ENCODE measurements at places on chromosomes 1 and 21.

GRCh38 chr1:225881959-225882693 is at the start of gene TMEM63A:
TSS of gene TMEM63A (minus strand) at chr1:225882380. CDS start at chr1:225877580, 4,800 bp downstream.
- DNase-seq: peak; percentile 73

DNA sequence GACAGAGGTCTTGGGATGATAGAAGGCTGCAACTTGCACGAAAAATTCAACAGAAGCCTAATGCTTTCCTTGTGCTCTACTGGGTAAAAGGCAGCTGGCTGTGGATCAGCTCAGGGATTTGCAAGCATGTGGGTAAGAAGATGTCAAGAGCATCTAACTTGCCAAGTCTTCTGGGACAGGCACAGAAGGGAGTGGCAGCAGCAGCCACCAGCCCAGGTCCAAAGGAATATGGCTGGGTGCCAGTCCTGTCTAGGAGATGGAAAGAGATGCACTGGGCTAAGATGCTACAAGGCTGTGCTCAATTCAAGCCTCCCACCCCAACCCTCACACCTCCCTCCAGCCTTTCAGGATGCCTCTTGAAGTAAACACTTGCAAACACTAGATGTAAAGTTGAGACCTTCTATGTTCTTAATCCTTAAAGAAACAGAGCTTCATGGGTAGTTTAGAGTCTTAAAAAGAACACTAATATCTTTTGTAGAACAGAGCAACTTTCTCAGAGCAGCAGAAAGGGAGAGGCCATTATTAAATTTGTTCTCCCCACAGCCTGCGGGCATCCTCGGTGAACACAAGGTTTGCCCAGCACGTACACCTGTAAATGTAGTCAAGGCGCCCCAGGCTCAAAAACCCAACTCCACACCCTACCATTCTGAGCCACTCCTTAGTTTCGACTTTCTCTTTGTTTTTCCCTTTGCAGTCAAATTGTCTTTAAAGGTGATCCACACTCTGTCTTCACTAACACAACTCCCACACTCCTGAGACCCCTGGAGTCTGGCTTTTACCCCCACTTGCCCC is 64.6 kb upstream of the BCAR3 start:
- DNase-seq: no peak

- no peak for DNase-seq
Measured at GRCh38 chr21:34671891-34672290, 3.1 kb downstream of the CLIC6 start.

DNA sequence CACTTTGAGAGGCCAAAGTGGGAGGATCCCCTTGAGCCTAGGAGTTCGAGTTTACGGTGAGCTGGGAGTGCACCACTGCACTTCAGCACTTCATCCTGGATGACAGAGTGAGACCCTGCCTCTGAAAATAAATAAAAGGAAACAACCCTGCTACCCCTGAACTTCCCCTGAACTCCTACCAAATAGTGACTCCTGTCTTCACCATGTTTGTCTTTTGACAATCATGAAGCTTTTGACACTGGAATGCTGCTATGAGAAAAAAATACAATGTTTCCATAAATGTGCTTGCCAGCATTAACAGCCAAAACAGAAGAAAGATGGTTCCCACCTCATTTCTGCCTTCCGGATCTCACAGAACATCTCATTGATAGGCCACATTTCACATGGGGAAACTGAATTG is 10.4 kb downstream of the ZBTB8A start:
- DNase-seq: no peak

GRCh38 chr1:68585351-68585750 is 88.5 kb upstream of the DEPDC1 start:
- no peak for DNase-seq

DNA sequence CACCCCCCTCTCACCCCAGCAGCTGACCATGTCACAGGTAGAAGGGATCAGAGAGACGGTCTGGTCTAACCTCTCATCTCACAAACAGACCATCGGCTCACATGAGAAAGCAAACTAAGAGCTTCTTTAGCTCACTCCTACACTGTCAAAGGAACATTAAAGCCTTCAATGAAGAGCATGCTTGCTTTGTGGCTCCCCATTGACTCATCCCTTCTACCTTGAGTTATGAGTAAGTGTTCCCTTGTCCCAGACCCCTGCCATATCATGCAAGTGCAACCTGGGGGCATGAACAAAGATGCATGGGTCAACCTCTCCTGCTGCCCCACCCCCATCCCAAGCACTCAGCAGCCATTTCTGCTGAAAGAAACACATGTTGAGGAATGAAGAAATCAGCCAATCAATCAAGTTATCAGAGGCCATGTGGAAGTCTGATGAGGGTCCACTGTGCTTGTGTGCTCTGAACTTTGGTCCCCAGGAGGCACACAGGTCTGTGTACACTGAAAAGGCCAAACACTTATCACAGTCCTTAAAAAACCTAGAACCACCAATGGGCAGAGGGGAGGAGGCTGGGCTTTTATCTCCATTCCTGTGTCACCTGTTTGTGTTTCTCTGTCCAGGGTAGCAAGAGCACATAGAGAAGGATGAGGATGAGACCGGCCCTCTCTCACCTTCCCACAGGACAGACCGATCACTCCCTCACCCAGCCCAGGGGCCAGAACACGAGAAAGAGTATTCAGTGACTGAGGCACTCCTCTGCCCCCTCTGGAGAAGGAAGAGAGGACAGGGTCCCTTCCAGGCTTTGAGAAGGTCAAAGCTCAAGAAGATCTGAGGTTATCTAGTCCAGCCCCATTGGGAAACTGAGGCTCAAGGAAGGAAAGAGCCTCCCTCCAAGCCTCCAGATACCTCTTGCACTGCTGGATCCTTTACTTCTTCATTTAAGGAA is 9.5 kb downstream of the ETNK2 start:
- DNase-seq: no peak

DNA sequence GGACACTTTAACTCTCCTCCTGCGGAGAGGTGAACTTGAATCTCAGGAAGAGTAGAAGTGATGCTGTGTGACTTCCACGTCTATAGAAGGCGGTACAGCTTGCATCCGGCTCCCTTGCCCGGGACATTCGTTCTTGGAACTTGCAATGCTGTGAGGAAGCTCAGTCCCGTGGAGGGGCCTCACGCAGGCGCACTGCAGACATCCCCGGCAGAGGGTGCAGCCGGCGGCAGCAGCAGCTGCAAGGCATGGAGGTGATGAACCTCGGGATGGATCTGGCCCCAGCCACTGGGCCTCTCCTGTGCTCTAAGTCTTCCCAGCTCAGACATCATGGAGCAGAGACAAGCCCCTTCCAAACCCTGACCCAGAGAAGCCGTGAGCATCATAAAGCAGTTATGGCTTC is 61.8 kb upstream of the SOD1 start:
- no peak for DNase-seq

- DNase-seq: no peak
Measured at GRCh38 chr1:156926175-156926574, 5.7 kb downstream of the LRRC71 start.

DNA sequence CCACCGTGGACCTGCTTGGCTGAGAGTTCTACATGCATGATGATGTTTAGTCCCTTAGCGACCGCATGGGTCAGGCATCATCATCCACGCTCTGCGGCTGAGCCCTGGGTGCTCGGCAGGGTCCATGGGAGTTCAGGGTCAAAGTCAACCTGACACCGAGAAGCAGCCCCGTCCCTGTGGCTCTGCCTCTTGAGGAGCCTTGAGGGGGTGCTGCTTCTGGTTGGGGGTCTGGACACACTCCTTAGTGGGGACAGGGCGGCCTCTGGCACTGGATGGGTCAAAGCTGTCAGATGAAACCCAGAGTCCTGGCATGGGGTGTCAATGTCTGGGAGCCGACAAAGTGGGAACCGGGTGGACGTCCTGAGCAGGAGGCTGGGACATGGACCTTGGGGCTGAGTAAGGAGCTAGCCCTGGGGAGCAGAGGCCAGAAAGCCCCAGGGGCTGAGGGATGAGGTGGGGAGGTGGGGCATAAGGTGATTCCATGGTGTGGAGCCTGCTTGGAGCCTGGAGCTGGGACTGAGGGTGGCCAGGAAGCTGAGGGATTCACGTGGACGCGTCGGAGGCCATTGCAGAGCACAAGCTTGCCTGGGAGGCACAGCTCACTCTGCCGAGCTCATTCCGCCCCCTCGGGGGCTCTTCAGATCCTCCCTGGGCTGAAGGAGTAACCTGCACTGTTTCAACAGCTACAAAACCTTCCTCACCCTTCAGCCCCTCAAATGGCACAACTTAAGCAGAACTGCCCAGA is 53.9 kb downstream of the UMODL1 start:
- no peak for DNase-seq

GRCh38 chr1:2530513-2531361 is 674 bp upstream of the HES5 start:
- DNase-seq: no peak

- DNase-seq: no peak
Measured at GRCh38 chr1:198848649-198849048, 209.8 kb downstream of the PTPRC start.

DNA sequence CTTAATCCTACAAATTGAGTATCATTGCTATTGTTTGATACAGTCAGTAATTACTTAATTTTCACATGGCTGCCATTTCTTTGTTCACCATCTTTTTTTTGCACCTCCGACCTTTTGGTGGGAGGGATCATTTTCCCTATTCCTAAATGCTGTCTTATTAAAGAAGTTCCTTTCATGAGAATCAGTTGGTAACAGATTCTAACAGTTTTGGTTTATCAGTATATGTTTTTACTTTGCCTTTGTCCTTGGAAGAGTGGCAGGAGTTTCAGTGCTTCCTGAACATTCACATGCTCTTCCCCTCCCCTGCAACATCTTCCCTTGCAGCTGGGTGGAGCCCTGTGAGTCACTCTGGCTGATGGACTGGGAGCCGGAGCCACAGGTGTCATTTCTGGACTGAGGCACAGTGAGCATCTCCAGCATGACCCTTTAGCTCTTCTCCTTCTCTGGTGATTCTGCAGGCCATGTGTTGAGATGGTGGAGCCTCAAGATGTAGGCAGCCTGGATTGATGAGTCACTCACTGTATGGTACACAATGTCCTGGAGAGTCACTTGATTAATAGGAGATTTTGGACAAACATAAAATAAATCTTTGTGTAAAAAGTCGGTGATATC is 217.7 kb downstream of the URB2 start:
- DNase-seq: no peak

DNA sequence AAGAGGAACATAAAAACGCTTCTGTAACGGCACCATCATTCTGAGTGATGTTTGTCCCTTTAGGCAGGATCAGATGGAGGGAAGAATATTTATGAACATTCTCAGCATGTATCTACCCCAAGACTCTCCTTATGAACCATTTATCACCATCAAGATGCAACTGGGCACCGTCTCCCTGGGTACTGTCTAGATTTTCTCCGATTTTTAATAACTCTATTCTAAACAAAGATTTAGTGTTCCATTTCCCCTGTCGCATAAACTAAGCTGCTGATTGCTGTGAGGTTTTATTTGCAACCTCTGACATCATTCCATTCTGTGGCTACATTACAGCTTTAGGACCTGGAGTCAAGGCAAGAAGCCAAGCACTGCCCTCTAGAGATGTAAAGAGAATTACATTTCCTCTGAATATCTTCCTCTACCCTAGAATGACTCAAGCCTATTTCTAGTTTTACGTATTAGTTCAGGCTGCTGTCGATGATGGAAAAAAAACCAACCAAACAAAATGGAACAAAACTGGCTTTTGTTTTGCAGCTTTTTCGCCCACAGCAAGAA is 130.1 kb upstream of the MAP1LC3C start:
- no peak for DNase-seq

GRCh38 chr1:214547747-214548146 is 3.7 kb downstream of the PTPN14 start:
- DNase-seq: no peak

- no peak for DNase-seq
Measured at GRCh38 chr1:84862810-84863251, 30.2 kb downstream of the LPAR3 start.

DNA sequence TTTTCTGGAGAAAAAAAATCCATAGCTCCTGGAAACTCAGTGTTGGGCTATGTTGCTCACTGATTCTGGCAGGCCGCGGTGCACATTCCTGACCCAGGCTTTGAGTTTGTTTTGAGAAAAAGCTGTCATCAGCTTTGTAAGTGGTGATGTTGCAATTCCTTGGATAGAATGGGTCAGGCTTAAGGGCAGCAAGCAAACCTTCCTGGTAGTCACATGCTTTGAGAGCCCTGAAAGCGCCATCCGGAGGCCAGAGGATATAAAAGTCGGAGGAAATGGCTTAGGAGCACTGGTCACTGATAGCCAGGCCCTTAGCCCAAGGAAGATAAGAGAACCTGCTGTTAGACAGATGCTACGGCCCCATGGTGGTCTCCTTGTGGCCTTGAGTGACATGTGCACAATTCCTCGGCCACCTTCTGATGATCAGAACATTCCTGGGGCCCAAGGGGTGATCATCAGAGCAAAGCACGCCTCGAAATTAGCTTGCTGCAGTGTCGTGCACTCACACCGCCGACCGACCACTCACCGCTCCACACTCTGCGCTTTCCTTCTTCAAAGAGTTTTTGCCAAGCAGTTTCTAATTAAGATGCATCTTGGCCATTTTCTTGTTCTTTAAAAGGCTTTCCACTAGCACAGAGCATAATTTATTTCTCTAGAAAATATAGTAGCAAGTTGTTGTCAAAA is 78.6 kb downstream of the MAN1C1 start:
- DNase-seq: no peak

- DNase-seq: no peak
Measured at GRCh38 chr1:178093951-178094738, at the start of gene RASAL2. TSS of gene RASAL2 (plus strand) at chr1:178094104. CDS start at chr1:178094493, 389 bp downstream.

DNA sequence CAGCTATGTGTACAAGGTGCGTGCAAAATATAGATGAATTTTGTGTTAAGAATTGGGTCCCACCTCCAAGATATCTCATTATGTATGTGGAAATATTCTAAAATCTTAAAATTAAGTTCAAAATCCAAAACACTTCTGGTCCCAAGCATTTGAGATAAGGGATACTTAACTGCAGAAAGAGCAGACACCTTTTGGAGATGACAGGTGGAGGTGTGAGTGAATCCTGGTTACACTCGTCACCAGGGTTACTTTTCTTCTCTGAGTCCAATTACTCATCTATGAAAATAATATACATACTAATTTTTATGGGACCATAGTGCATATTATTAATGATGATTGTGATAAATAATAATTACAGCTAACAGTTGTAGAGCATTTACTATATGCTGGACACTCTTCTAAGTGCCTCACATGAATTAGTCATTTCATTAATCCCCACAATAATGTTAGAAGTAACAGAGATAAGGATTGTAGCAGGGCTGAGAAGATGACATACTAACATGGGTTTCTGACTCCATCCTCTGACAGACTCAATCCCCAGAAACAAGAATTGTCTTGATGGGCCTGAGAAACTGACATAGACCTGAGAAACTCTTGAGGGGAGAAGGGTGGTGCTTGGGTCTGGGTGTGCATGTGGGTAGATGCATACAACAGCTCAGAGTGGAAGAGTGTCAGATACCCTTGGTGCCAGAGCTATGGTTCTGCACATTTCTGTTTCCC is 8.3 kb upstream of the FASLG start:
- no peak for DNase-seq

- DNase-seq: no peak
Measured at GRCh38 chr1:103525114-103525606, 339 bp upstream of the RNPC3 start.

GRCh38 chr21:39386194-39386593 is 37.3 kb upstream of the HMGN1 start:
- DNase-seq: no peak

- DNase-seq: no peak
Measured at GRCh38 chr1:63827411-63828321, 53.8 kb downstream of the ROR1 start.
